ENCODE measurements at places on chromosomes 13 and 19.
A peak's percentile ranks its signal among the peaks of the same experiment; 100 is the strongest.

GRCh38 chr19:39131255-39131755, 5.7 kb downstream of the PAK4 start:
- DNase-seq = no peak

- peak; percentile 45 for DNase-seq
These were observed 32.2 kb downstream of the DEDD2 start for GRCh38 chr19:42185277-42185676.

DNA sequence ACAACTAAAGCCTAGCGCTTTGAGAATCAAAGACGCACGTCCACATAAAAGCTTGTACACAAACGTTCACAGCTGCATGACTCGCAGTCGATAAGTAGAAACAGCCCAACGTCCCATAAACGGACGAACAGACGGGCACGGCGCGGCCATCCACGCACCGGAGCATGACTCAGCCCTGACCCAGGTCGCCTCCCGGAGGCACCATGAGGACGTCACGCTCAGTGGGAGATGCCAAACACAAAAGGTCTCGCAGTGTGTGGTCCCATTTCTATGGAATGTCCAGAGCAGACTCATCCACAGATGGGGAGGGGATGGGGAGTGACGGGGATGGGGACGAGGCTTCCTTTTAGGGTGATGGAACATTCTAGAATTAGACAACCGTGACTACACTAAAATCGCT, 9.4 kb downstream of the POLRMT start:
- DNase-seq = no peak

DNA sequence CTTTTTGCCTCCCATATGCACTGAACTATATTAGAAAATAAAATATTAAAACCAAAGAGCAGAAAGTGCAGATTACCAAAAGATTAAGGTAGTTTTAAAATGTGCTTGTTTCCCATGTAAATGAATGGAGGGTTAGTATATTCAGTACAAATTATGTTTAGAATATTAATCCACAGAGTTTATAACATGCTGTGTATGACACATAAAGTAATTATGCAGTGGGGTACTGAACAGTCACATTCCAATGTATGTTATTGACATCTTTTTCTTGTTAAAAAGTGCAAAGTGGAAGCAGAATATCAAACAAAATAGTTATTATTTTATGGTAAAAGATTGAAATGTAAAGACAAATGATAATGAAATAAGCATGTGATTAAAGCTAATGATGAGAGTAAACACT, 79.3 kb downstream of the GPC6 start:
- DNase-seq = no peak

GRCh38 chr13:25966086-25966485, 85.7 kb downstream of the SHISA2 start:
- DNase-seq = no peak

DNA sequence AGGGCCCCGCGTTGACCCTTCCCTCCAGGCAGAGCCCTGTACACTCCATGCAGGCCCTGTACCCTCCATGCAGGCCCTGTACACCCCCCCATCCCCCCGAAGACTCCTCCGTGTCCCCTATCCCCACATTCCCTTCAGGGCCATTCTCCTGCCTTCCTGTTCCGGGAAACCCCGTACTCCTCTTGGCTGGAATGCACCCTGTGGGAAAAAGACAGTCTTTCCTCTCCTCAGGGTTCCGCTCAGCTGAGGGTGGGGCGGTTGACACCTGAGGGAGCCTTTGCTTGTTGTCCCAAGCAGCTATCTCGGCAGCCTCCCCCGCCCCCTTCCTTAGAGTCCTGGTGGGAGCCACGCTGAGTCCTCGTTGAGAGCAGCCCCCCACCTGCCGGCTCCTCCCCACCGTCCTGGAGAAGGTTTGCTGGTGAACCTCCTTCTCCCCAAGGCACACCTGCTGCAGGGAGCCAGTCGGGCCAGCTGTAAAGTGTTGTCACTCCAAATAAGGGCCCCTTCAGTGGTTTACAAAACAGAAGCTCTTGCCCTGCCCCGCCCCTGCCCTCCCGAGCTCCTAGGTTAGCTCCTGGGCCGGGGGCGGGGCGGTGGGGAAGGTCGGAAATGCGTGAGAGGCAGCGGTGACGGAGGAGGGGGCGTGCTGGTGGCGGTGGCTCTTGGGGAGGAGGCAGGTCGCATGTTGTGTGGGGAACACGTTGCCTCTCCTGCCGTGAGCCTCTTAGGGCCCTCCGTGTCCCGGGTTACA, 1.5 kb downstream of the GNA11 start:
- peak; percentile 64 for DNase-seq

- DNase-seq = peak; percentile 90
These were observed 8.0 kb downstream of the NAPSA start for GRCh38 chr19:50357178-50358100.

DNA sequence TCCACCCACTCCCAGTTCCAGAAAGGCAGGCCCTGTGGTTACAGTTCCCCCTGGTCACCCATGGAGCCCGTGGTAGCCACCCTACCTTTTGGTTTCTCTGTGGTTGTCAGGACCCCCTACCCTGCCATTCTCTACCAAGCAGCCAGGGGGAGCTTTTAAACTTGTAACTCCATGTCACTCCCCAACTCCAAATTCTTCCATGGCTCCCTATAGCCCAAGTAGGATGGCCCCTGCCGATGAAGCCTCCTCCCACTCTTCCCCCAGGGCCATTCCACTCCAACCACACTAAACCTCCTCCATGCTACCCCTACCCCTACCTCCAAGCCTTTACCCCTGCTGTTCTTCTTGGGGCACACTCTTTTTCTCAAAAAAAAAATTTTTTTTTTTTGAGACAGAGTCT, 2.2 kb downstream of the S1PR2 start:
- DNase-seq = peak; percentile 61

- peak; percentile 97 for DNase-seq
These were observed at the start of gene PDCD5 for GRCh38 chr19:32580901-32581704. Gene PDCD5, plus strand, starts transcription at chr19:32581190. Its CDS starts 72 bp downstream, at chr19:32581262.

- no peak for DNase-seq
These were observed 75.4 kb downstream of the PEG3 start for GRCh38 chr19:56765137-56765536.

DNA sequence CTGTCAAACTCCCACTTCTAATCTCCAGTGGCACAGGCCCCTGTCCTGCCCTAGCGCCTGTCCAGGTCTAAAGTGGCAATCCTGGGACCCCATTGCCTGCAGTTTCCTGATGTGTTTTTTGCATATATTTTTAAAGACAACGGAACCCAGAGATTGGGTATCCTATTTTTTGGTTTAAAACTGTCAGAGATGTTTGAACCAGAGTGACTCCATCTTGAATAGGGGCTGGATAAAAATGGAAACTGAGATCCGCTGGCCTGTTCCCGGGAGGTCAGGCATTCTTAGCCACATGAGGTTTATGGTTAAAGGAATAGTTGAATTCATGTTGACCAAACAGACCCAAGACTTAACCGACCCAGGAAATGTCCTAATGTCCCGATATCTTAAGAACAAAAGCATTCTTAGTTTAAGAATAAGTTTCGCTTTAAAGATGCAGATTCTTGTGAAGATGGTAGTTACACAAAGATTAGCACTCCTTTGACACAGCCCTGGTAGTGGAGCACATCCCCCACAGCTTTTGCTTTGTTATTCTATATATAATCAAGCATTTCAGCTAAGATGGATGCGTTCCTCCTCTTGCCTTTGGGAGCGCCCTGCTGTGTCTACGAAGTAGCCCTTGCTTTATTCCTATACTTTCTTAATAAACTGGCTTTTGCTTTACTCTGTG, 332.1 kb downstream of the UQCRFS1 start:
- DNase-seq = no peak

DNA sequence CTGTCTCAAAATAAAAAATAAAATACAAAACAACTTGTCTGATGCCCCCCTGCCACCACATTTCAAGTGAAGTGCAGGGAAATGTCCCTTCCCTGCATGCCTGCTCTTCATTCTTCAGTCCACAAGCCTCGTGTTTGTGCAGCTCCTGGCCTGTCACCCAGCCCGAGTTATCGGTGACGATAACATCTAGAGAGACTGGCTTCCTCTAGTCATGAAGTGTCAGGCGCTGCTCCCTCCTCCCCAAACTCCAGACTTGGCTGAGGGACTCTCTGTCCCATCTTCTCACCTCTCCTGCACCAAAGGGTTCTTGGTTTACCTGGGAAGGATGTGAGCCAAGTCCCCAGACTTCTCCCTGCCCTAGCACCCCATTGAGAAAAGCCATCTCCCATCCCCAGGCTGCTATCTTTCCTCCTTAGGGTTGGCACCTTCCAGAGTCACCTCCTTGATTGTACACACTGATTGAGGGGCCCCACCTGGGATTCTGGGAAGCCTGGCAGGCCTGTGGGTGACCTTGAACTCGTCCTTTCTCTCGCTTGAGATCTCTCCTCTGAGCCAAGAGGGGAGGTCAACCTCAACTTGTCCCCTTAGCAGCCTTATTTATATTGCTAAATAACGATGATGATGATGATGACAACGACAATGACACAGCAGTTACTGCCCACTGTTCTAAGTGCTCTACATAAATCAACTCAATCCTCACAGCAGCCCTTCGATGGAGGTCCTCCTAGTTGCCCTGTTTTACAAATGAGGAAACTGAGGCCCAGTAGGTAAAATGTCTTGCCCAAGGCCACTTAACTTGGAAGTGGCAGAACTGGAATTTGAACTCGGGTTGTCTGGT, 13.1 kb upstream of the PLAUR start:
- no peak for DNase-seq

- DNase-seq = no peak
These were observed 3.1 kb downstream of the DDA1 start for GRCh38 chr19:17312189-17313113.

DNA sequence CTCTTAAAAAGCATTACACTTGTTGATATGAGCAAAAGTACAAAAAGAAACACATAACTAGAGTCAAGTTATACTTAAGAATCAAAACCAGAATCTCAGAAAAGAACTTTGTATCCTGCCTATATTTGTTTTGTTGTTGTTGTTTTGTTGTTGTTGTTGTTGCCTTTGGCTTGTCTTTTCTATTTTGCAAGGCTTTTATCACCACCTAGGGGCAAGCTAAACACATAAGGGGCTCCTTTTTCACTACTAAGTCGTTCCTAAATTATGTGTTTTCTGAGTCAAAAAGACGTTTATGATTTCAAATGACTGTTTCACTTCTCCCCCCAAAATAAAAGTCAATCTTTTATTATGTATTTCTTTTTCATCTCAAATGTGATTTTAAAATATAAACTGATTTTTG, 250.2 kb downstream of the RBM26 start:
- DNase-seq = no peak

DNA sequence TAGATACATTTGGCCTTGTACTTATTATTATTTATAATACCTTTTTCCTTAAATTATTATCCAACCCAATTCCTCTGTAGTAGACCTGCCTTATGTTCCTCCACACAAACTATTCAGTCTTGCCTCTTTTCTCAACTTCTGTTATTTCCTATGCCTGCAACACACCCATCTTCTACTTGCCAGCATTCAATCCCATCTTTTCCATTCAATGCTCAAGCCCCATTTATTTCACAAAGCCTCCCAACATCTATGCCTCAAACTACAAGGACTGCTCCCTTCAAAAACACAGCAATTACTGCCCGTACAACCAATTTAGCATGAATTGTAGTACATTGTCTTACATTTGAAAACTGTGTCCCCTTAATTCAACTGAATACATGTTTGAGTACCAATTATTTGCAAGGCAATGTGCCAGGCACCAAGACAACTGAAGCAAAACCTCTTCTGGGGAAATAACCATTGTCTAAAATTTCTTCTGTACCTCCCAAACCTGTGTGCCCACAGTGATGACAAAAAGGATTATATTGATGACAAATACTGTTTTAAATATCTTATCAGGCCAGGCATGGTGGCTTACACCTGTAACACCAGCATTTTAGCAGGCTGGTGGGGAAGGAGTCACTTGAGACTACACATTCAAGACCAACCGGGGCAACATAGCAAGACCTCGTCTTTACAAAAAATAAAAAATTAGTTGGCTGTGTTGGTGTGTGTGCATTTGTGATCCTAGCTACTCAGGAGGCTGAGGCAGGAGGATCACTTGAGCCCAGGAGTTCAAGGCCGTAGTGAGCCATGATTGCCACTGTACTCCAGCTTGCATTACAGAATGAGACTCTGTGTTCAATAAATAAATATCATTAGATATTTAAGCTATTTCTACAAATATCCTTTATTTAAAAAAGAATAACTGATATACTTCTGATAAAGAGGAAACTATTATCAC, 35.1 kb downstream of the ELF1 start:
- DNase-seq = no peak

DNA sequence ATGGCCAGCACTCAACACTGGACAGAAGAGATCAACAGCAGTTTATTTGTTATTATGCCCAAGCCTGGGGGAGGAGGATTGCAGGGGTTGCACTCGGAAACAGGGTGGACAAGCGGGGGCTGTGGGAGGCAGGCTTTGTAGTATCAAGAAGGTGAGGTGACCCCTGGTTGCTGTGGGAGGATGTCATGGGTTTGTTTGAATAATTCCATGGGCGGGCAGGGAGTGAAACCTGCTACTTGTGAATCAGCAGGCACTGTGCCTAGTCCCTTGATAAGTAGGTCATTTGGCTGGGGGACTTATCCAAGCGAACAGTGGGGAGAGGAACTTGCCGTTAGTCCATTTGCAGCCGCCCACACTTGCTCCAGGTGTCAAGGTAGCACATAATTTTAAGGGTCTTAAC, 84.4 kb upstream of the KCTD15 start:
- no peak for DNase-seq

- no peak for DNase-seq
These were observed 94.3 kb downstream of the NHLRC3 start for GRCh38 chr13:39132286-39133230.

DNA sequence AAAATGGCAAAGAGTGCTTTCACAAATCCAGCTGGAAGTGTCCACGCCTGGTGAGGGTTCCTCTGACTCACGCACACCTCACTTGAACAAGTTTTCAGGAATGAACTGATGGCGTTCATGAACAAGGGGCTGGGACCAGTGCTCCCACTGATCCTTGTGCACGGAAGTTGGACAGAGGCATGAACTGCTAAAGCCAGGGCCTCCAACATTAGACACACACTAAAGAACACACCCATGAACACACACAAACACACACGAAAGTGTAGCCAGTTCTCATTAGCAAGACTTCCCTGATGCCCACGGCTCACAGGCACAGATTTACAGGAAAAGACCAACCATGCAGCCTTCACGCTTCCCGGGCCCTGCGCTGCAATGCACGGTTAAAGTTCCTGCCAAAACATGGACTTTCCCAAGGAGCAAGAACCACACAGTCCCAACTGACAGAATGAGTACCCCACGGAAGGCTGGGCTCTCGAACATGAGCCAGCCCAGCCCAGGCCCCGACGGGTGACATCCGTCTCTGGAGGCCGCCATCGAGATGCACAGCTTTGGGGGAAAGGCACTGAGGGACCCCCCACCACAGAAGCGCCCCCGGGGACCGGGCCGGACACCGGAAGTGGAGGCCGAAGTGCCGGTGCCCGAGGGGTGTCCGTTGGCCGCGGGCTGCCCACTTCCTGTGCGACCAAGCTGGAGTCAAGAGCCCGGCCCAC, 808 bp downstream of the DNMT1 start:
- no peak for DNase-seq

DNA sequence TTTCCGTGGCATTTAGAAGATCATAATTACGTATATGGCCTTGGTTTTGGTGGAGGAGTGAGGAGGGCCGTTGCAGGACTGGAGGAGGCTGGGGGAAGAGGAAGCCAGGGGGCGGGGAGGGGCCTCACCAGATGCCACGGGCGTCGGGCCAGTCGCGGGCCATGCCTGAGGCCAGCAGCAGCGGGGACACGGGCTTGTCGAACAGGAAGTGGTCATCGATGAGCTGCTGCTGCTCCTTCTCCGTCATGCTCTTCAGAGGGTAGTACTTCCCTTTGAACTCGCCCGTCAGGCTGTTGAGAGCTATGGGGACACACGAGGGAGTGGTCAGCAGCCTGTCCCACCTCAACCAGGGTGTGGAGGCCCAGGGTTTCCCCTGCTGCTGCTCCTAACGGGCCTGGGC, 11.1 kb downstream of the CKM start:
- DNase-seq = no peak

GRCh38 chr19:16588824-16589577, 16.8 kb upstream of the SLC35E1 start:
- no peak for DNase-seq

Data from CD4-positive, alpha-beta T cell (primary cell).